ENCODE measurements at places on chromosomes 6 and 20. TPM values are rescaled to one million over a fixed set of nuclear protein-coding genes. Genes with fewer than 3 reads are reported as not detected.

Gene MAFB
- total RNA-seq: 2.4 TPM

DNA sequence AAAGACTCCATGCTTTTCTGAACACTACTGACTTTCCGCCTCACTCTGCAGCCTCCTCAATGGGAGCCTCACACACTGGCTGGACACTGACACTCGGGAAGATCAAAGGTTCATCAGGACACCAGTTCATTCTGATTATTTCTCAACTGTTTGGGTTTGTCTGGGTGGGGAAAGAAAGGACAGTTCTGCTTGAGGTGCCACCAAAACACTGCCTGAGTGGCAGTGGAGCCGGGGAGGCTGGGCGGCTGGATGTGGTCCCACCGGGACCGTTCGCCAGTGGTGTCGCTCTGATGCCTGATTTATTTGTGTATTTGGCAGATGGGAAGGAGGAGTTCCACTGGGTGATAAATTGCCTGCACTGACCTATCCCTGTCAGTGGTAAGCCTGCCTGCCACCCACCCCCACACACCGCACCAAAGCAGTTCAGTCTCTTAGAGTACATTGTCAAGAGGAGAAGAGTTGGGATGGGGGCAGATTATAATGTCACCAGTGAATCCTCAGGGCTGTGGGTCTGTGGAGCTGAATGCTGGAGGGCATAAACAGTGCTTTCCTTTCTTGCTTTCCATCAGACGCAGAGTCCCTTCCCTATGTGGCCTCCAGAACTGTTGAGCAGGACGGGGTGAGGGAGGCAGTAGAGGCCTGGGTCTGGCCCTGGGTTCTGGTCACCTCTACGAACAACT is 49.8 kb downstream of the EDN1 start:
- no peak for DNase-seq

Gene CNKSR3
- 8.7 TPM for total RNA-seq

Gene BCL2L1
- 38.5 TPM for total RNA-seq

- DNase-seq: no peak
Observed at GRCh38 chr6:158697811-158698210, 48.0 kb downstream of the SYTL3 start.

DNA sequence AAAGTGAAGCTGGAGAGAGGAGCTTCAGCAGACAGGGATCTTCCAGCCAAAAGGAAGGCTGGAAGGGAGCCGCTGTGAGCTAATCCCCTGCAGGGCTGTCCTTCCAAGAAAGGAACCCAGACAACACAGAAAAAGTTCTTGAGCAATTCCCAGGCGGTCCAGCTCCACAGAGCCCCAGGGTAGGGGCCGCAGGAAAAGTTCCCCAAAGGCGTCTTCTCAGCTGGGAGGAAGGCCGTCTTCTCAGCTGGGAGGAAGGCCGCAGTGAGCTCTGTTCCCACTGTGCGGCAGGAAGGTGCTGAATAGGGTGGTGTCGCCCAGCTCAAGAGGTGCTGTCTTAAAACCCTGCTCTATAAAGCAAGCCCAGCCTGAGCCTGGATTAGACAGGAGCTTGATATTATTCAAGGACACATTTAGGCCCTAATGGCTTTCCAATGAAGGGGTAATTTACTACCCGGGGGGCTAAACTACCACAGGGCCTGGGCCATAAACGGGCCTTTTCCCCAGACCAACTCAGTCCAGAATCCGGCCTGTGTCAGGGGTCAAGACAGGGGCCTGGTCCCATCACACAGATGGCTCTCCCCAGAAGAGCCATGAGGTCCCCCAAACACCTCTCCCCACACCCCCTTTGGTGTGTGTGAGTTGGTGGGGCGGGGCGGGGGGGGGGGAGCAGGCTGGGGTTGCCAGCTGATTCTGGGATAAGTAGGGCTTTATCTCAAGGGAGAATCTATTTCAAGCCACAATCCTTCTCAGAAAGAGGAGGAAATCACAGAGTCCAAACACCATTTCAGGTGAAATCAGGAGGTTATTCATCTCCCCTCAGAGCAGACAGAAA is 103.6 kb downstream of the NOL4L start:
- peak; percentile 70 for DNase-seq

- DNase-seq: no peak
Observed at GRCh38 chr6:105849746-105850145, 236.4 kb upstream of the PRDM1 start.

Gene OTOR
- not detected for total RNA-seq

Gene C20orf141
- total RNA-seq: not detected

DNA sequence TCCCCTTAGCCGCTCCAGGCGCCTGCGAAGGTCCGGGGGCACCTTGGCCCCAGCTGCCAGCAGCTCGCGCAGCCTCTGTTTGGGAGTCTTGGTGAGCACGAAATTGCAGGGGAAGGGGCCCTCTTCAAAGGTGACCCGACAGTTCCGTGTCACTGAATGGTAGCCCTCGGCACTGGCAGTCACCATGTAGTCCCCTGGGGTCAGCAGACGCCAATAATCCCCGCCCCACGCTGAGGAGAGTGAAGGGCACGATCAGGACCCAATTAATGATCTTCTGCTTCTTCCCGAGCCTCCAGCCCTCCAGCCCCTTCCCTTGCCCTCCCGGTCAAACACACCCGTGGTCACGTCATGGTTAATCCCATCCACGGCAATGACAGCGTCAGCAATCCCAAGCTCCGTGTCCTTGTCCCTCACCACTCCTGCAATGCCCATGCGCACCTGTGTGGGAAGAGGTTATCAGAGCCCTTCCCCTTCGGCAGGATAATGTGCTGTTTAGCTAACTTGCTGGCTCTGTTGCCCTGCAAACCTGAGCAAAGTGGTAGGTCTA is 6.2 kb downstream of the CPXM1 start:
- DNase-seq: no peak

DNA sequence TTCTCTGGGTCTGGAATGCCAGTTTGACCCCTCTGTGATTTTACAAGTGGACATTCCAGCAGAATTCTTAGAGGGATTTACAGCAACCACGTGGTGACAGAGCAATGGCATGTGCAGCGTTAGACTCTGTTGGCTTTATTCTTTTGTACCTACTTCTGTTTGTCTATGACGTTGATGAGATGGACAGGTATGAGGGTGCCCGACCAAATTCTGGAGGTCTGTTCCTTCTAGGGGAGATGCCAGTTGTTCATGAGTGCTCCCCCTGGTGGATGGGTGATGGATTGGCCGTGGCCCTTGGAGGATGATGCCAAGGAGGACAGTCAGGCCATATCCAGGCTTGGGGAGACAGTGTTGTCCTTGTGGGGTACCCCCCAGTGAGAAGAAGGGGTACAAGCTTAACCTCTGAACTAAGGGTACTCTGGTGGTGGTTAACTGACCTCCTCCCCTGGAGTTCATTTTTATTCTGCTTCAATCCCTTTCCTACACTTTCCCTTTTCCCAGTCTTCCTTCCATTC is 198.6 kb downstream of the DTNBP1 start:
- peak; percentile 56 for DNase-seq

GRCh38 chr6:137702791-137703424 is 164.2 kb upstream of the TNFAIP3 start:
- DNase-seq: no peak

Gene MEP1A
- total RNA-seq: not detected

Gene MLIP
- total RNA-seq: not detected

GRCh38 chr6:47413752-47414422 is 63.7 kb upstream of the CD2AP start:
- DNase-seq: peak; percentile 61

DNA sequence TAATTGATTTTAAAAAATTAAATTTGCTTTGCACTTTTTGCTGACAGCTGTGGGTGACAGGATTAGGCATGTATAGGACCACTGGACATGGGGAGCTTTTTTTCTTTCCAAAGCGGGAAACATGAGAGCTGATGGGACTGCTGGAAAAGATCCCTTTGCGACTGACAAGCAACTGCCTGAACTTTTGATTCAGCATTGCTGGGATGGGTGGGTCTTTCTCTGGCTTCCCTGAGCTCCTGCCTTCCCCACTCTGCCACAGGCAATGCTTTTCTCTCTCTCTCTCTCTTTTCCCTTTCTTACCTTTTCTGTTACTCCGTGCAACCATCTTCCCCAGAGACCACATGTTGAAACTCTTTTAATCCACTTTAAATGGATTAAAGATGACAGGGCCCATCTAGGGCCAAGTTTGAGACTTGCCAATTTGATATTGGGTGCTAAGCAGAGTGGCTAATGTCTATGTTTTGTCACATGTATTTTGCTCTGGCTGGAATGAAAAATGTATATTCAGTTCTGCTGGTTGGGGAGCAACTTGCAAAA is 33.5 kb upstream of the TPD52L1 start:
- DNase-seq: no peak

Gene TMC2
- total RNA-seq: not detected

GRCh38 chr20:22407237-22408193 is 176.9 kb downstream of the FOXA2 start:
- no peak for DNase-seq

Gene CUL9
- 9.4 TPM for total RNA-seq

DNA sequence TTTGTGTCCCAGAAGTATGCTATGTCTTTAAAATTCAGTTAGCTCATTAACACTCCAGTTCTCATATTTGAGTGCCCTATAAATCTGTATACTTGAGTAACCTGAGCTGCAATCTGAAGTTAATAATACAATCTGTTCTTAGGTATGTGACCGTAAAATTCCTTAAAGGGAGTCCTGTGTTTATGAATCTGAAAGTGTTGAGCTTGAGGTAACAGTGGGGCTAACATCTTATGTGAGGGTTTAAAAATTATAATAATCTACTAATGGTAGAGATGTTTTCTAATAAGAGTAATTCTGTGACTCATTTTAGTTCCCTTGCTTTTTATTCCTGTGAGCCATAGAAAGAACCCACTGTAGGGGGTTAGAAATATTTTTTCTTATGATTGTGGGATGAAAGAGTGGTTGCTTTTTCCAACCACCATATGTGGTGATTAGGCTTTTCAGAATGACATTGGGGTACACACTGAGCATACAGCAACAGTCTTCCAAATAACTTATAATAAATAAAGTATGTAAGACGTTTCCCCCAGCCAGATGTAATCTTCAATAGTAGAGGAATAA is 121.2 kb downstream of the BCKDHB start:
- DNase-seq: no peak

Gene CPXM1
- 105 TPM for total RNA-seq

DNA sequence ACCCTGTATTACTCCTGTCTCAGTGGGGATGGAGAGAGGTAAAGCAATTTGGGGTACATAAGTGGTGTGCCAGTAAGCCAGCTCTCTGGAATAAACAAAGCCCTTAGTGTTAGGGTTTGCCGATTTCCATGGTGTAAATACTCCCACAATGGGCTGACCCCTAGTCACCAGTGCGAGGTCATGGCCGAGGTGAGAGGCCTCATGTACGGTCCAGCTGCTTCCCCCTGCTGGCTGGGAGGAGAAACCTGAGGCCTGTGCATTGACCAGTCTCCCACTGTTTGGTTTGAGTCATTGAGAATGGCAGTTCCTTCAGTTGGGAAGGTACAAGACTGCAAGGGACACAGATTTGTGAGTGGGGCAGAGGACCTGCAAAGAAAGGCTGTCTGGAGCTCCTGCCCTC is 382.0 kb downstream of the CDH26 start:
- no peak for DNase-seq

GRCh38 chr6:44439270-44440045 is 52.0 kb downstream of the CDC5L start:
- no peak for DNase-seq

DNA sequence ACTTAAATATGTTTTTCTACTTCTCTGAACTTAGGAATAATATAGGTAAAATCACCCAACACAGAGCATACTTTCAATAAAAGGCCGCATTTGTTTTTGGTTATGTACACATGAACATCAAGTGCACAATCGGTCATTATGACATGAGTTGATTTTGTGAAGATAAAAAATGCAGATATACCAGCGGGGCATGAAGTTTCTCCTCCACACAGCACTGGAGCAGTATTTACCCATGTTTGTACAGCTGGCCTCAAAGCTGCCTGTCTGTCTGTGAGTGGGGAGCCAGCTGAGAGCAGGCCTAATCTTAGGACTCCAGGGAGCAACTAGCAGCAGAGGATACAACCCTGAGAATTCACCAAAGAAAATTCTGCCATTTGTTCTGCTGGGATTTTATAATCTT is 206.5 kb downstream of the TPBG start:
- DNase-seq: no peak

DNA sequence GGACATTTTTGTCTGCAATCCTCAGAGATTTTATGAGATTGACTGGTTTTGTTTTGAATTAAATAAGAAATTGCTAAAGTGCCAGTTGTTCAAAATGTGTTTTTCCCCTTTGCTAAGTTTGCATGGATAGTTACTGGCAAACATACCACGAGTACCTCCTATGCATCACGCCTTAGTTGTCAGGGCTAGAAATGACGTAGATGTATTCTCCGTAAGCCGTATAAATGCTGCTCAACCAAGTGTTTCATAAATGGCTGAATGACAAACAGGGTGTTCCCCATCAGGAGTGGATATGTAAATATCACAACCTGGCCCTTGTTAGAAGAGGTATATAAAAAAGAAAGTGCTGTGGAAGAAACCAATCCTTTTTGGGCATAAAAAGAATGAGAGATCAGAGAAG is 341.1 kb upstream of the ZFP64 start:
- no peak for DNase-seq

- no peak for DNase-seq
Observed at GRCh38 chr6:147983581-147984366, 358.9 kb upstream of the SASH1 start.

Gene LAMA2
- total RNA-seq: 2.8 TPM

Gene INSM1
- total RNA-seq: 0.59 TPM

- DNase-seq: peak; percentile 82
Observed at GRCh38 chr20:62066983-62067433, 1.3 kb upstream of the TAF4 start.

Gene BPIFB2
- total RNA-seq: not detected

DNA sequence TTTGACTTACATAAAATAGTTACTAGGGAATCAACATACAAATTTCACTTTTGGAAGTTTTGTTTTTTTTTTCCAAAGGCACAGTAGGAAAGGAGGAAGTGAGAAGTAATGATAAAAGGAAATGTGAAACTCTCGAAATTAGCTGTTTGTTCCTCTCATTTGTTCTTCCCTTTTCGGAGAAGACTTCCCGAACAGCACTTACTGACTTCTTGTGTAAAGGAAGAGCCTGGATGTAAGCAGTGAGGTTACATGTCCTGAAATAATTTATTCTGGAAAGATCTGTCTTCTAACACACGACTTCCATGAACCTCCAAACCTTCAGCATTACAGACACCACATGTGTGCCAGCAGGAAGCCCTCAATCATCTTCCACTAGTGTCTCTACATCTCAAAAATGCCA is 59.1 kb downstream of the KIF16B start:
- no peak for DNase-seq
